Esophagus squamous epithelium (tissue), 5 donors: ENCODE measurements at places on chromosomes 11 and 22.

DNA sequence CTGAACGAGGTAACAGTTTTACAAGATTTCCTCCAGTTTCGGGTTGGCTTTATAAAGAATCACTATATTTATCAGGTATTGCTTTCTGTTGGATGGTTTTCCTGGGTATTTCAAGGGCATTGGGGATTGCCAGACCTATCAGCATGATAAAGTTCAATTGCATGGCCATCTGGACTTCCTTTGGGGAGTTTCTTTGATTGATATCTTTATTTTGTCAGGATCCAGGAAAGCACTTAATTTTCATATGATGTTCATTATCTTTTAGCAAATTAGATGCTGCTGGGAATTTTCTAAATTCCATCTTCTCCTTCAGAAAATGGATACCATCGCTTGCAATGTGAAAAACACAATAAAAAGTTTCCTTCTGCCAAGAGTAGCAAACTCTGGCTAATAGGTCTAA, 21.2 kb downstream of the RFPL2 start:
- DNase-seq = no peak

DNA sequence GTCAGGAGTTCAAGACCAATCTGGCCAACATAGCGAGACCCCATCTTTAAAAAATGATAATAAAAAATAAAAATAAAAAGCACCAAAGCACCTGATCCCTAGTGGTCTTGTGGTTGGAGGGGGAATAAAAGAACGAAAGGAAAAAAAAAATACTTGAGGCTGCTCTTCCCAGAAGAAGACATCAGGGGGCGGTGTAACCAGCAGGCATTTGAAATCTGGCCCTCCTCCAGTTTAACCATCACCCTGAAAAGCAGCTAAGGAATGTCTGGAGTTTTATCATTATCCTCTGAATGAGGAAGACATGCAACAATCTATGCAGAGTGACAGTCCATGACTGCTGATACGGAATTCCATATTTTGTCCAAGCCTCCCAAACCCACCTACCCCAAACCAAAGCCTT, 5.6 kb upstream of the KCTD17 start:
- DNase-seq = no peak

DNA sequence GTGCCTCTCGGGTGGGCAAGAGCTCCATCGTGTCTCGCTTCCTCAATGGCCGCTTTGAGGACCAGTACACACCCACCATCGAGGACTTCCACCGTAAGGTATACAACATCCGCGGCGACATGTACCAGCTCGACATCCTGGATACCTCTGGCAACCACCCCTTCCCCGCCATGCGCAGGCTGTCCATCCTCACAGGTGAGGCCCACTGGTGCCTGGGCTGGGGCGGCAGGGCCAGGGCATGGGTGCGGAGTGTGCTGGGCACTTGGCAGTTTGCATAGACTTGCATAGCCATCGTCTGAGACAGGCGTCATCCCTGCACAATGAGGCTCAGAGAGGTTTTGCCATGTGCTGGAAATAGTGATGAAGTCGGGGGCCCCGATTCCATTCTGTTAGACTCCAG, 6.3 kb downstream of the RASD2 start:
- no peak for DNase-seq

- DNase-seq = no peak
These were observed 56.5 kb upstream of the CABP7 start for GRCh38 chr22:29663180-29663821.

GRCh38 chr22:19730655-19731360, 7.5 kb downstream of the GP1BB start:
- no peak for DNase-seq

GRCh38 chr11:46527591-46528130, 66.2 kb downstream of the AMBRA1 start:
- no peak for DNase-seq

GRCh38 chr11:16924462-16924825, 89.8 kb downstream of the PLEKHA7 start:
- DNase-seq = no peak

DNA sequence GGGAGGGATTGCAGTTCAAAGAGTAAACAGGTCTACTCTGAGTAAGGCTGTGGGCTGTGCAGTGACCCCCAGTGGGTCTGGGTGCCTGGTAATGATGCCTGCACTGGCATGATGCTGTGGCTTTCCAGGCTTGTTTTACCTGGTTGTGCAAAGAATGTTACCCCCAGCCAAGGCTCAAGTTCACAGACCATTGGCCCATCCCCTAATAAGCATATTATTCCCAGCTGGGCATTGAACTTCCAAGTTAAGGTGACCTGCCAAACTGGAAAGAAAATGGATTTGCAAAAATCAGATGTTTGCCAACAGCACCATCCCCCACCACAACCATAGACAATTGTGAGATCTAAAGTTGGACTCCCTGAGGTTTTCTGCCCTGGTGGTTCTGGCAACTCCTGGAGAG, 7.9 kb upstream of the EHF start:
- no peak for DNase-seq

GRCh38 chr11:1415631-1416030, 25.9 kb downstream of the BRSK2 start:
- DNase-seq = no peak

DNA sequence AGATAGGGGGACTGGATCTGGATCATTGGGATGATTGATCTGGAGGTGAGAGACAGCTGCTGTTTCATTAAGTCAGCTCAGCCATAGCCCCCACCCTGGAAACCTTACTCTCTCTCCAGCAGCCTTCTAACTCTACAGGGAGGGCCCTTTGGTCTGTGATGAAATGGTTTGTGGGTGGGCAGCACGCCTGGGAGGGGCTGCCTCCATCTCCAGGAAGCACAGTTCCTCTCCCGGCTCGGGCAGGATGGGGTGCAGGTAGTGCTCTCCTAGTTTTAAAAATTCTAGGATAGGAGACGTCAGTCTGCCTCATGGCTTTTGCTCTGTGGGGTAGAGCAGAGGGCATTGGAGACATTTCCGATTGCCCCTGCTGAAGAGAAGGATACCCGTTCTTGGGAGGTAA, 89.7 kb downstream of the CEP164 start:
- DNase-seq = no peak

- no peak for DNase-seq
These were observed 296.3 kb downstream of the BRD1 start for GRCh38 chr22:49531368-49531791.

- DNase-seq = no peak
These were observed 8.2 kb downstream of the OR51B5 start for GRCh38 chr11:5335170-5335569.

DNA sequence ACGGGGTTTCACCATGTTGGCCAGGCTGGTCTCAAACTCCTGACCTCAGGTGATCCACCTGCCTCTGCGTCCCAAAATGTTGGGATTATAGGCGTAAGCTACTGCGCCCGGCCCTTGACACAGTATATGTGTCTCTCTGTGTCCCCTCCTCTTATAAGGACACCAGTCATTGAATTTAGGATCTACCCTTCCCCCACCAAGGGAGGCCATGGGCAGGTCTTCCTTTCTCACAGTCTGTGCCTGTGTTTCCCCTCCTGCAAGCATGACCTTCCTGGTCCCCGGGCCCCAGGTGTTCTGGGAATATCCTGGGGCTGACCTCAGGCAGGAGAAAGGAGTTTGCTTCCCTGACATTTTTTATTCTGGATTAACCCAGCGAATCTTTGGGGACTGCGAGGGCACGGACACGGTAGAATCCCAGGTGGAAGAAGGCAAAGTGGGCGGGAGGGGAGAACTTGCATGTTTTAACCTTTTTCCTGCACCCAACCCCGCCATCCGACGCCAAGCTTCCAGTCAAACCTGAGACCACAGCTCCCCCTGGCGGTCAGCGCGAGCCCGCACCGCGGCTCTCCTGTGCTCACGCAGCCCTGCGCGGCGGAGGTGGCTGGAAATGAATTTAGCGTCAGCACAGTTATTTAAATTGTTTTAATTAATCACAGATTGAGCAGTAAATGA, 42.1 kb upstream of the ISX start:
- no peak for DNase-seq

- DNase-seq = no peak
These were observed 12.5 kb downstream of the SLC6A5 start for GRCh38 chr11:20611892-20612291.

DNA sequence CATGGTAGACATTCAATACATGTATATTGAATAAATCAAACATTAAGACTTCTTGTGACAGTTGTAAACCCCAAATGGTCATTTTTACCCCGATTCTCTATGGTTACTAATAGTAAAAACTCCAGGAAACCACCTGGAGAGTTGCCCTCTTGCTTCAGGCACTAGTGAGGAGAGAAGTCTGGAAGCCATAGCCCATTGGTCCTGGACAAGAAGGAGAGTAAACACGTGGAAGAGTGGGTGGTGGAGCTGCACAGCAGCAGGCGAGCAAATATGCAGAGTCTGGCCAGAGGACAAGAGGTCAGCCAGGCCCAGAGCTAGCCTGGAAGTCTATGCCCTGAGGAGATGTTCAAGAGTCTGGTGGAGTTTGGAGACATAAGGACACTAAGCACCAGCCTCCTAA, 17.7 kb downstream of the DCHS1 start:
- no peak for DNase-seq

DNA sequence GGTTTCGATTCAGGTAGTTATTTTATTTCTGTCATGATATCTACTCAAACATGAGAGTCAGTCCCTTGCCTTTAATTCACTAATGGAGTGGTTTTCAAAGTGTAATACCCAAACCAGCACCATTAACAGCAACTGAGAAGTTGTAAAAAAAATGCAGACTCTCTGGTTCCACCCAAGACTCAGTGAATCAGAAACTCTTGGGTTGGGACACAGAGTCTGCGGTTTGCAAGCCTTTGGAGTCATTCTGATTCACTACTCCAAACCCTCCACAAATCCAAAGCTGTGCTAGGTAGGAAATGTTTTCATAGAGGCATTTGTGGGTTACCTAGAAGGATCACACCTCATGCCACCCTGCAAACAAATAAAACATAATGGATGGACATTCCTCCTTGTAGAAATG, 340.1 kb downstream of the NTM start:
- DNase-seq = no peak

DNA sequence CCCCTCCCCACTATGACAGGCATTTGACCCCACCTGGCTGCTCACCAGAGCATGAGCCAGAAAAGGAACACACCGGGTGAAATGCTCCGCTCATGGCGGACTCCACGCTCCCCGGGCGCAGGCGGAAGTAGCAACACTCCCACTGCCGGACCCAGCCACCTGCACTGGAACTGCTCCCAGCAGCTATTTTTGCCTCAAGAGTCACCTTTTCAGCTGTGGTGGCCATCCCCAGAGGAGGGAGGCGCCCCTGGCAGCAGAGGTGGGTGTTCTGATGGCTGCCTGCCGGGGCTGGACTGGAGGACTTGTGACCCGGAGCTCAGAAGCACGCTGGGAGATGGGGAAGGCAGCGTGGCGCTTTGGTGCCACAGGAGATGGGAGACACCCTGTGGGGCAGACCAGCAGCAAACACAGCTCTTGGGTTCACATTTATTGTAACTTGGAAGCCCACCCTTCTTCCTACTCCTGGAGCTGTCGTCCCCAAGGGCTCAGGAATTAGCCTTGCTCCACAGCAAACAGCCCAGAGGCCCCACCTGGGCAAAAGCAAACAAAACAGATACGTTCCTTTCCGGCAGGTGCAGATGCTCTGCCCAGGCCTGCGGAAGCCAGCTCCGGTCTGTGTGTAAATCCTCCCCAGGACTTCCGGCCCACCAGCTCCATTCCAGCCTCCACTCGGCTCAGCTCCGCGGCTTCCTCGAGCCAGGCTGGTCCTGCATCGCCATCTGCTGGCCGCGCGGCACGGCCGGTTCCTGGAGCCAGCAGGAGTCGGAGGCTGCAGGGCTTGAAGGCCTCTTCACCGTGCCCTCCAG, 3.7 kb downstream of the RPS19BP1 start:
- DNase-seq = peak; percentile 60

DNA sequence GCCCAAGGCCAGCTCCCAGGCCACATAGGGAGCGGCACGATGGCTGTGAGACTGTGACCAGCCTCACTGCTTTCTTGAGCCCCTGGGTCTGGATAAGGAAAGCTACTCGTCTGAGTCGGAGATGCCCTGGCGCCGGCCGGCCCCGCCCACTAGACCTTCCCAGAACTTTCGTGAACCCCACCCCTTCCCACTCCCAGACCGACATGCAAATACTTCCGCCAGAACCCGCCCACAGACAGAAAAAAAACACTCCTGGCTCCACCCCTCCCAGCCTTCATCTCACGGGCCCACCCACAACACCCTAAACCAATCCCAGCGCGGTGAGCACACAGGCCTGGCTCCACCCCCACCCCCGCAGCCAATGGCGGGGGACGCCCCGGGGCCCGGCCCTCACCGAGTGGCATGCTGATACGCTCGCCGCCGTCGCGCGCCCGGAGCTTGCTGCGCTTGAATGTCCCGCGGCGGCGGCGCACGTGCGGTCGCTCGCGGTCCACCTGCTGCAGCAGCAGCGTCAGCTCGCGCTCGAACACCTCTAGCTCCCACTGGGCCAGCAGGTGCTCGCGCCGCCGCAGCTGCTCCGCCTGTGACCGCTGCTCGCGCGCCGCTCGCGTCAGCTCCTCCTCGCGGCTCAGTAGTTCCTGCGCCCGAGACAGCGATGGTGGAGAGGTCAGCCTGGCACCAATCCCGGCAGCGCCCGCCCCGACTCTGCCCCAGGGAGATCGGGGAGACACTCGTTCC, 7.0 kb downstream of the MAP3K11 start:
- DNase-seq = peak; percentile 37

DNA sequence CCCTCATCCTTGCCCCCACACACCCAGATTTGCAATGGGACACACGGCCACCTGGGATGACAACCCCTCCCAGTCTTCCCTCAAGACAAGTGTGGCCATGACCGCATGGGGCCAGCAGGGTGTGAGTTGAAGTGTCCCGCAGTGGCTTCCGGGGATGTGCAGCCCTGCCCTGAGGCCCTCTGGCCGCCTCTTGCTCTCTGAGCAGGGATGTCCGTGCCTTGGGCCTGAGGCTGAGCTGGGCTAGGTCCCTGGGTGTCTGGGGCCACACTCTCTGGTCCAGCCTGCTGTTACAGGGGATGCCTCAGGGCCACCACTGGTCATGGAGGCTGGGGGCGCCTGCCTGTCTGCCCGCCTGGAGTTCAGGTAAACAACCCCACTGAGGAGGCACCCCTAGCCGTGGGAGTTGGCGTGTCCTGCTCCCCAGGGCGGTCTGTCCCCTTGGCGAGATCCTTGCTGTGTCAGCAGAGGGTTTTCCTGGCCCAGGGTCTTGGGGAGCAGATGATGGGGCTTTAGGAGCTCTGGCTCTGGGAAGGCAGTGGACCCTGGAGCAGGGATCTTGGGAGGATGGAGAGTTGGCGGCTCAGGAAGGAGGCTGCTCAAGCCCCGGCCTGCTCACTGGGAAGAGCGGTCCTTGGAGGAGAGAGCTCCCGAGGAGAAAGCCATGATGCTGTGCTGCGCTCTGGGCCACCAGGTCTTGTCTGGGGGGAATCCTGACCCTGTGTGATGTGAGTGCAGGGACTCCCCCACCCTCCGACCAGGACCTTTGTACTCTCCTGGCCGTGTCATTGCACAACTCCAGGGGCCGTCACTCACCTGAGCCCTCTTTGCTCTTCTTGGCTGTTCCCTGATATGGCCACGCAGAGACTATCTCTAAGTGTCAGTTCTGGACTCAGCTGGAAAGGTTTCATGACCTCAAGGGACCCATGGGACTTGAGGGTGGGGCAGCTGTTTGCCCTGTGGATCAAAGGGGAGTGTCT, 67.9 kb downstream of the KCNQ1 start:
- no peak for DNase-seq

DNA sequence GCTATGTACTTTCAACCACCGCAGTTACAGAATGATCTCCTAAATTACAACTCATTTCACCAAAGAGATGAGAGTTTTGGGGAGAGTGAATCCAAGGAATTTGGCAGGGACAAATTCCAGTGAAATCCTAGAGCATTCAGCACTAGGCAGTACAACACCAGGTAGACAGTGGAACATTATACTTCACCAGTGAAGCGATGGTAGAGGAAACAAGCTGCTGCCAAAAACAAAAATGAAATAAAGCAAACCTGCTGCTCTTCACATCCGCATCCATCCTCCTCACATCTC, 16.9 kb downstream of the SMCO4 start:
- DNase-seq = no peak
